A549 treated with DMSO at 1 μM for 4 hours (cell line): ENCODE measurements at places on chromosomes 4 and X. TPM values are rescaled to one million over a fixed set of nuclear protein-coding genes. Genes with fewer than 3 reads are reported as not detected.

Gene PNMA5
- total RNA-seq = not detected in 5 replicates

Gene SHISA3
- total RNA-seq = not detected in 5 replicates

Gene ADGRG2
- total RNA-seq = 5.4 to 6.9 TPM (median 6.4 TPM) in 5 replicates

Gene EREG
- 36.8 to 62.3 TPM (median 54.9 TPM) in 5 replicates for total RNA-seq

Gene FGFR3
- 1.3 to 2.2 TPM (median 1.7 TPM) in 5 replicates for total RNA-seq

Gene CXXC4
- total RNA-seq = 0.02 to 0.05 TPM (median 0.03 TPM) in 3 of 5 replicates, not detected in the others

Gene UXT
- 170 to 182 TPM (median 174 TPM) in 5 replicates for total RNA-seq

Gene F8
- 3.8 to 5.5 TPM (median 4.3 TPM) in 5 replicates for total RNA-seq

Gene GAGE13
- total RNA-seq = not detected in 5 replicates

Gene NSUN7
- total RNA-seq = 0.27 to 0.58 TPM (median 0.30 TPM) in 5 replicates

Gene SSX4
- total RNA-seq = not detected in 5 replicates

Gene IQCM
- total RNA-seq = not detected in 5 replicates

Gene AMTN
- total RNA-seq = 0.09 to 0.22 TPM in 2 of 5 replicates, not detected in the others

Gene S100P
- total RNA-seq = 21.3 to 67.3 TPM (median 61.9 TPM) in 5 replicates

Gene VEGFD
- total RNA-seq = 0.42 to 0.88 TPM (median 0.53 TPM) in 5 replicates

Gene HPGDS
- not detected in 5 replicates for total RNA-seq

Gene TMEM154
- total RNA-seq = 0.02 to 0.18 TPM (median 0.06 TPM) in 5 replicates

Gene TIMM17B
- total RNA-seq = 84.7 to 110 TPM (median 97.3 TPM) in 5 replicates

Gene SPANXA2
- 0.17 to 0.27 TPM (median 0.26 TPM) in 3 of 5 replicates, not detected in the others for total RNA-seq

Gene GPR173
- 0.01 to 0.02 TPM in 2 of 5 replicates, not detected in the others for total RNA-seq

Gene ZNF275
- 5.7 to 7.5 TPM (median 5.9 TPM) in 5 replicates for total RNA-seq

Gene ZNF595
- 18.0 to 26.0 TPM (median 22.9 TPM) in 5 replicates for total RNA-seq

Gene MSANTD1
- total RNA-seq = 0.15 to 0.18 TPM (median 0.16 TPM) in 4 of 5 replicates, not detected in the other

Gene COL4A6
- total RNA-seq = 15.4 to 18.3 TPM (median 17.5 TPM) in 5 replicates

Gene TENM3
- 0.92 to 2.4 TPM (median 1.6 TPM) in 5 replicates for total RNA-seq

Gene SPANXA1
- 0.17 to 0.27 TPM (median 0.26 TPM) in 3 of 5 replicates, not detected in the others for total RNA-seq

Gene FGF13
- 0.14 TPM in 2 of 5 replicates, not detected in the others for total RNA-seq

Gene ZMAT1
- 0.02 to 0.03 TPM (median 0.03 TPM) in 3 of 5 replicates, not detected in the others for total RNA-seq
